ENCODE measurements at places on chromosomes 5 and 9.

GRCh38 chr5:90022711-90023053, 386.9 kb downstream of the CETN3 start:
- no peak for DNase-seq

DNA sequence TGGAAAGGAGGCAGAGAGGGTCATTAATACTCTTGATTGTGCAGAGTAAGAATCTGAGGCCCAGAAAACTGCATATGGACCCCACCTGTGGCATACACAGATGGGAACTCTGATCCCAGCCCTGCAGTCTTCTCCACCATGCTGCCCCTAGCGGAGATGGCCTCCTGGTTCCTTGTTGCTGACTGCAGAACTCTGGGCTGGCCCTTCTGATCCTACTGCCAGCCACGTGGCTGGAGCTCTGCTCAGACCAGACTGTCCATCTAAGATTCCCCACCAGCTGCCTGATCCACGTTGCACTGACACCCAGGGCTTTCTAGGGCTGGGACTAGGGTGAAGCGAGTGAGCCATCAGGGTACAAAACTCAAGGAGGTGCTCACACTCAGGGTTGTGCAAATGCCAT, 245.7 kb upstream of the NR4A3 start:
- no peak for DNase-seq

DNA sequence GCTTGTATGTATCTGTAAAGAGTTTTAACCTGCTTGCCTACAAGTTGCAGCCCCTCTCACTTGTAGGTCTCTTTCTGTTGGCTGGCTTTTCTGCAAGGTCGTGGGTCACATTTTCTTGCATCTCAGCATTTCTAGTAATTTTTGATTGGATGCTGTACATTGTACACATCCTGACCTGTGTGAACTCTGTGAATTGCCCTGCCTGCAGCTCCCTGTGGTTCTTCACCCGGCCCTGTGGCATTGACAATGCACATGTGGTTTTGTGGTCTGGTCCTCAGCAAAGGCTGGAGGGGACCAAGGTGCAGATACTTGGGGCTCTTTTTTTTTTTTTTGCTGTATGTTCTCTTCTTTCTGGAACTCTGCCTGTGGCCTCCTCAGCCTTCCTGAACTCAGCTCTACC, 53.6 kb downstream of the WNK2 start:
- no peak for DNase-seq

DNA sequence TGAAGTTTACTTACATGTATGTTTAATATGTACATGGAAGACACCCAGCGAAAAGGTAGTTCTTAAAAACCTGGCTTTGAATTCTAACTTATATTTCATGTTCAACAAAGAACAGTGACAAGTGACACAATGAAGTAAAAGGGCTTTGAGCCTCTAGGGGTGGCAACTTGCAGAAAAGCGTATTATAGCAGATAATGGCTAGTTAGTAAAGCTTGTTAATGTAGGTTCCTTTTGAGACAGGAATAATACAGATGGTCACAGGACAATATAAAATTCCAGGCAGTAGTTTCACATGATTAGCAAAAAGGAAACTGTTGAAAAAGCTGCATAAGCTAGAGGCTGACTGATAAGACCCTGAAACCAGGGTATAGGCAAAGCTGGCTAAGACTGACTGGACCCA, 132.4 kb upstream of the FTMT start:
- no peak for DNase-seq

DNA sequence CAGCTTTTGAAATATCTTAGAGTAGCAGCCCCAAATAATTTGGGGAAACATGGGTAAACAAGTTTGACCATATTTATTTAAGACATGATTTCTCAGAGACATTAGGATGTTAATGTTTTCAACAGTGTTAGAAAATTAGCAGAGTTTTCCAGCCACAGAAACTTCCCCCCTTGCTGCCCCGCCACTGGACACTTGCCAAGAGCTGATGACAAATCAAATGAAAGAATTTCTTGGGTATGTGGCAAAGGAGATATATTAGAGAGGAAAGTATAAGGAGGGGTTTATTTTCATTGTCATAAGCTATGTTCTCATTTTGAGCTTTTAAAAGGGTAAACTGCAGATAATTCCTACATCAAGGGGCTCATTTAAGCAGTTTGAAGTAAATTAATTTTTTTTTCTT, 15.9 kb downstream of the GABRA1 start:
- no peak for DNase-seq

DNA sequence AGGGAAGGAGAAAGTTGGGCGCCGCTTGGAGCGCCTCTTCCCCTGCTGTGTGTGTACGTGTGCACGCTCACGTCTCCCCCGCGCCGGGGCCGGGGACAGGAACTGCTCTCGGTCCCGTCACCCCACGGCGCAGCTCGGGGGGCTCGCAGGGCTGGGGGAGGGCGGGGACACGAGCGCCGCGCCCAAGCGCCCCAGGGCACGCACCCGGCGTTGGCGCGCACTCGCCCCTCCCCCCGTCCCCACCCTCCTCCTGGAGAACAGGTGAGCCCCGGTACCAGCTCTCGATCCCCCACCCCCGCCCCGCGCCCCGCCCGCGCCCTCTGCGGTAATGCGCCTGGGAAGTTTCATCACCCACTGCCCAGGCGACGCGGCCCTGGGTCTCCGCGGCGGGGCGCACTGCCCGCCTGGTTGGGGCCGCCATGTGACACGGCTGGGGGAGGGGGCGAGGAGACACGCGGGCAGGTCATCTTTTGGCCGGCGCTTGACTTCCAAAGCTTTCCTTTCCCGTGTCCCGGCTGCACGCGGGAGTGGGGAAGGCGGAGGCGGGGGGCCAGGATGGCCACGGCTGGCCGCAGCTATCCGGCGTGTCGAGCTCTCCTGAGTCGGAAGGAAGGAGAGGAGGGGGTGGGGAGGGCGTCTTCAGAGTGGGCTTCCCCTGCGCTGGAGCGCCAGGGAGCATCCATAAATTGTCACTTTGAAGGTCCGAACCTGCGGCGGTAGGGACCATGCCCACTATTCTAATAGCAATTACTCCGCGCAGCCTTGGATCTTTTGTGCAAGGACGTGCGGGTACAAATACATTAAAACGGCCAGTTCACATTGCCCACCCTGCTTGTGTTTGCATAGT, 1.5 kb upstream of the STC2 start:
- DNase-seq = no peak

DNA sequence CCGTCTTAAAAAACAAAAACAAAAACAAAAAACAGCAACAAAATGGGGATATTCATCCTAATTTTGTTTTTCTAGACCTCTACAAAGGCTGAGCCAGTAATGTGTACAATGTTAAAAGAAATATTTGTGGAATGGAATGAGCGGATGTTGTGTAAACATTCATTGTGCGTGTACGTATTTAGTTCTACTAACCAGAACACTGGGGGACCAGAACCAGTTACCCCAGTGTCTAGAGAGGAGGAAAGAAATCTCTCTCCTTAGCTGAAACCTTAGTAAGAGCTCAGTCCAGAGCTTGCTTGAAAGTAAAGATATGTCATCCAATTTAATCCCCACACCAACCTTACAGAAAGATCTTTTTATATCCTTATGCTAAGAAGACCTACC, 106.7 kb upstream of the CPEB4 start:
- DNase-seq = no peak

Measured in kidney epithelial cell (primary cell).